Amygdala (tissue), 56 donors: ENCODE measurements at places on chromosomes 13 and 19.

DNA sequence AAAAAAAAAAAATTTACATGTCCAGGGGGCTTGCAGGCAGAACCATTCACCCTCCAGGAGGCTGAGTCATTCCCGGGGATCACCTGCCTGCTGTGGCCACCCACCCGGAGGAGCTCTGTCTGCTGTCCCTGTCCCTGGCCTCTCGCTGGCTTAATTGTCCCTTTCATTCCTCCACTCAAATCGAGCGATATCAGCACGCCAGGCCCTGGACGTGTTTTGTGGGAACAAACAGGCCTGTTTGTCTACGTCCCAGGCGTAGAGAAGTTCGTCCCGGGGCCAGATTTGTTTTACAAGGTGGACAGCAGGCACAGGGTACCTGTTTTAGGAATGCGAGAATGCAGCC lies 21.2 kb downstream of the SULT2B1 start:
- no peak for DNase-seq

GRCh38 chr19:50723069-50723468 lies at the start of gene CLEC11A:
Gene CLEC11A (plus strand): TSS chr19:50723364. CDS start chr19:50723526, 162 bp downstream.
- no peak for DNase-seq

- DNase-seq, result no peak
These were observed 39.6 kb downstream of the PCDH8 start for GRCh38 chr13:52808842-52809219.

DNA sequence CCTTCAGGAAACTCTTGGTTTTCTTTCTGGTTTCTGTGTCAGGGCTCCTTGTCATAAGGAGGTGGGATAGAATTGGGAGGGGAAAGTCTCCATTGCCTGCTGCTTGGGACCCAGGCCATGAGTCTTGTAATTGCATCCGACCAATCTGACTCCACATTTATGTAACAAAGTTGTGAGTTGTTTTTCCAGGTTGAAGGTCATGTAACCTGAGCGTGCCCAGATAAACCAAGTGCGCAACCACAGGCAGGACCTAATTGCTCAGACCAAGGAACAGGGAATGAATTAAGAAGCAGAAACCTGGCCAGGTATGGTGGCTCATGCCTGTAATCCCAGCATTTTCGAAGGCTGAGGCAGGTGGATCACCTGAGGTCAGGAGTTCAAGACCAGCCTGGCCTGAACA lies 17.8 kb downstream of the RASL11A start:
- no peak for DNase-seq
